SIG-M5 (cell line): ENCODE measurements at places on chromosomes 7 and 10.

DNA sequence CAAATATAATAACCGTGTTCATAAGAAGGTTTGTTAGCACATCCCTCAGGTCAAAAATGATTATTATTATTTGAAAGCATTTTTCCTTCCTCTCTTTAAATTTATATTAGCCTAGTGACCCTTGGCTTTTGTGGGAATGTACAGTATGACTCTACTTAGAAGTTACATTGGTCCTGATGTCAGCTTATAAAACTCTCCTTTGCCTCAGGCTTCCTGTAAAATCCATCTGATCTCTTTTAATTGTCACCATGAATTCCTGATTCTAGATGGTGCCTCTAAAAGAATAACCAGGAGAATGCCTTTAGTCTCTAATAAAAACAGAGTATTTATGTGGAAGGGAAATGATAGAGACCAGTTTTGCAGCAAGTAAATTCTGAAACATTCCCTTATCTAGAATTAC is 1134.4 kb downstream of the XPNPEP1 start:
- DNase-seq: no peak

DNA sequence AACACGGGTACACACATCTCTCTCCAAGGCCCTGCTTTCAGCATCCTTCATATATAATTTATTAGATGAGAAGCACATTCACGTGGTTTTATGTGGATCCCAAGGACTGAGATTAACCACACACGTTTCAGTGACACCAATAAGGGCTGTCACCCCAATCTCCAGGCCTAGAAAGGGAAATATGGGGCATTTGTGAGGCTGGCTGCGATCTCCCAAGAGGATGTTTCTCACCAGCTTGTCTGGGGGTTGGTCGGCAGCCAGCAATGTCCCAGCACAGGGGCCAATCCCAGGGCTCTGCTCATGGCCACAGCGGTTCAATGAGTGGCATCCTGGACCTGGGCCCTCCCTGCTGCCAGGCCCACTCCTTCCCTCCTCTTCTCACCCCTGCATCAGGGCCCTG is 115.5 kb downstream of the ITIH5 start:
- DNase-seq: no peak

- no peak for DNase-seq
These were observed 16.9 kb downstream of the TSPAN14 start for GRCh38 chr10:80471001-80471400.

DNA sequence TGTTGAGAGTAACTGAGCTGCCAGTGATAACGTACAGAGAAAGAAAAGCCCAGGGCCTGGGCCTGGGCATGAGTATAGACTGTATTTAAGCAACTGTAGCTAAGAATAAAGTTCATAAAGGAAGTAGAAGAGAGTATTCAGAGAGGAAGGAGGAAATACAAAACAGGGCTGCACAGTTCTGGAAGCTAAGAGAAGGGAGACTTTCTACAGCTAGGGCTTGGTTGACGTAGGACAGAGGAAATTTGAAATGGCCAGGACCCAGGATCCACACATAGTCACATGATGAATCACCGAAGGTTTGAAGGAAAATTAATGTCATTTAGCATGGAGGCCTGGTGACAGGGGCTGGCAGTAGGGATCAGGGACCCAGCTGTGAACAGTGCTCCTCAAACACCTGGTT is 66.7 kb downstream of the ARL4A start:
- no peak for DNase-seq

DNA sequence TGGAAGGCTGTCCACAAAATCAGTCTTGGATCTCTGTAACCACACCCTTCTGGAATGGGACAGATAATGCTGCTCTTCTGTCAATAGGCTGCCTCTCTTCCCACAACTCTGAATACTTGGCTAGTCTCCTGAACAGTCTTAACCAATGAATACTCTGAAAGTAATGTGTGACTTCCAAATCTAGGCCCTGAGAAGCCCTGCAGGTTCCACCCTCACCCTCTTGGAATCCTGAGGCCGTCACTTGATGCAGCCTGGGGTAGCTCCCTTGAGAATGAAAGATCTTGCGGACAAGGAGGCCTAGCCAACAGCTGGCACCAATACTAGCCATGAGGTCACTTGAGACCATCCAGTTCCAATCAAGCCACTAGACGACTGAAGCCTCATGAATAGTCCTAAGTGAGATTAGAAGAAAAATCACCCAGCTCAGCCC is 109.2 kb downstream of the ARHGAP12 start:
- no peak for DNase-seq

DNA sequence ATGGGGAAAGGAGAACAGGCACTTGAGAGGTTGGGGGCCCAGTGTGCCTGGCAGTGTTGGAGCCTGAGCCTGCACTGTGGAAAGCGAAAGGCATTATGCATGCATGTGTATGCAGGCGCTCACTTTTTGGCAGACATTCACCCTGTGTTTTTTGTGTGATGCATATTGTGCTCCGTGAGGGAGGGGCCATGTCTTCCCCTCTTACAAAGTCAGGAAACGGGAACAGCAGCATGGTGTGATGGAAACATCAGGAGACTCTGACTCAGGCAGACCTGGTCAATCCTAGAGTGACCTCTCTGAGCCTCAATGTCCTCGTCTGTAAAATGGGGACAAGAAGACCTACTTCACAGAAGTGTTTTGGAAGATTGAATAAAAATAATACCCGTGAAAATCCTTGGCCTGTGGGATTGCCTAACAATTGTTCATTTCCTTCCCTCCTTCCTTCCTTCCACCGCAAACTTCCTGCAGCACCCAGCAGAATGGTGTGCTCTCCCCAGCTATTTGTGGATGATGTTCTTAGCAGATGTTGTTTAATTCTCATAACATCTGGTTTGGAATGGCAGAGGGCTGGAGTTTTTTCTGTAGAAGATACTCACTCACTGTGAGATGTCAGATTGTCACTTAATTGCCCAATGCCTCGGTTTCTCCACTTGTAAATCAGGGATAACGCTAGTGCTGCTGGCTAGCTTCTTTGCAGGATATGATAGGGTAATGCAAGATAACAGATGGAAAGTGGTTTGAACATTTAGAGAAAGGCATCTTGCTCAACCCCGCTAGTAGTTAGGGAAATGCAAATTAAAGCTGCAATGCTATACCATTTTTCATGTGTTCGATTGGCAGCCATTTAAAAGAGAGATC is 39.8 kb downstream of the CDH23 start:
- DNase-seq: no peak

- DNase-seq: no peak
These were observed 21.2 kb upstream of the ZMIZ1 start for GRCh38 chr10:79047584-79047874.

GRCh38 chr7:67343572-67343971 is 346.9 kb downstream of the TYW1 start:
- no peak for DNase-seq

DNA sequence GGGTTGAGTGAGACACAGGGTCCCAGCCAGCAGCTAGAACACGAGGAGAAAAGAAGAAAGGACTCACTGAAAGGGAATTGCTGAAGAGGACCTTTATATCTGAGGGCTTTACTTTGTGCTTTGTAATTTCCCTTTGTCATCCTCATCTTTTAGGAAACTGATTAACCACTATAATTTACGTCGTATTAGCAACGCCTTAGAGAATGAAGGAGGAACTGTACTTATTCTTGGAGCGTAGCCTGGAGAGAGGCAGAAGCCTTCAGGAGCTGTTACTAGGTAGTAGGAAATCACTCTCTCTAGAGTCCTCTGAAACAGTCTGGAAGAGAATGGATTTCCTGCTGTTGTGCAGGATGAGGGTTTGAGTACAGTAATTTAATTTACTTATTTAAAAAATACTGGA is 101.0 kb upstream of the STEAP1B start:
- DNase-seq: no peak

DNA sequence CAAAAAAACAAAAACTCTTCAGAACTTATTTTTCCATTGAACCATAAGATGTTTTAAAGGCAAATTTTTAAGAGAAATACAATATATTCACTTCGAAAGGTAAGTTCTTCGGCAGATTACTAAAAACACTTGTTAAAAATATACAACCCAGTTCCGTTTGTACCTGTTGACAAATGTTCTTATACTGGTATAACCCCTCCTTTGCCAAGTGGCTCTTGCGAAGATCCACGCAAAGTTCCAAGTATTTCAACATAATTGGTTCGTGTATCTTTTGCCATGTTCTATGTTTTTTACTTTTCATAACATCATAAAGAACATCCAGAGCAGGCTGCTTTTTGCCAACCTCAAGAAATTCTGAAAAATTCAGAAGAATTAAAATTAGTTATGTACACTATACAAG is 7.0 kb downstream of the EIF3A start:
- no peak for DNase-seq

GRCh38 chr10:43680035-43680434 is 31.4 kb upstream of the ZNF32 start:
- DNase-seq: no peak

- no peak for DNase-seq
These were observed 80.5 kb upstream of the PRKG1 start for GRCh38 chr10:50993771-50994251.

- DNase-seq: no peak
These were observed 554.9 kb upstream of the NRP1 start for GRCh38 chr10:33889371-33889770.

DNA sequence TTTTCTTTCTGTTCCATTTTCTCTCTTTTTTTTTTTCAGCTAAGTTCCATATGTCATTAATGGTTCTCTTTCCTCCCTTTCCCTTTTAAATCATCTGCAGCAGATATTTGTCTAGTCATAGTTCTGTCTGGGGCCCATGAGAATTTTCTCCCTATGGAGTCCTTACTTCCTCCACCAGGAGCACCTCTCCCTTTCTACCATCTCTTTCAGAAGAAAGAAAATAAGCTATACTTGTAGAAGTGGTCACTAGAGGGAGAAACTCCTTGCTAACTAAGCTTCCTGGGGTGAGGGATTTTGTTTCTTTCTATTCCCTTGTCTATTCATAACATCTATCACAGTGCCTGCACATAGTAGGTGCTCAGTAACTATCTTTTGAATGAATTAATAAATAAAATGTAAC is 230.2 kb upstream of the HPS1 start:
- no peak for DNase-seq

- DNase-seq: no peak
These were observed 81.0 kb downstream of the KIAA1549 start for GRCh38 chr7:138900035-138900828.
